Mesendoderm (in vitro differentiated cells): ENCODE measurements at places on chromosomes 1 and 21.
A peak's percentile ranks its signal among the peaks of the same experiment; 100 is the strongest.

DNA sequence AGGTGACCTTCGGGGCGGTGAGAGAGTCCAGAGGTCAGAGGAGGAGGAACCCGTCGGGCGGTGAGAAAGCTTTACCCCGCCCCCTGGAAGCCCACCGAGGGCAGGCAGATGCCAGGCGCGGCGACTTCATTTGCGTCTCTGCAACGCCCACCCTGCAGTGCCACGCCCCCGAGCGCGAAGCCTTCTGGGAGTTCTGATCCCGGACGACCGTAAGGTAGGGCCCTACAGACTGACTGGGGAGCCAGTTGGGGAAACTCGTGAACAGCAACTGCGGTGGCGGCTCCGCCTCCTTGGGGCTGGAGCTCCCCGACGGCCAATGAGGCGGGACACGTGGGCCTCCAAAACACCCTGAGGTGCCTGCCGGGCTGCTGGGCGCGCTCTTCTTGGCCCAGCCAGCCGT, 46.0 kb upstream of the EDARADD start:
- H3K27ac ChIP-seq = no peak overlapping the region
- no peaks in the 10 kb centered on the region for H3K27me3 ChIP-seq
- H3K4me3 ChIP-seq = no peak overlapping the region
- H3K36me3 ChIP-seq = no peaks in the 10 kb centered on the region

DNA sequence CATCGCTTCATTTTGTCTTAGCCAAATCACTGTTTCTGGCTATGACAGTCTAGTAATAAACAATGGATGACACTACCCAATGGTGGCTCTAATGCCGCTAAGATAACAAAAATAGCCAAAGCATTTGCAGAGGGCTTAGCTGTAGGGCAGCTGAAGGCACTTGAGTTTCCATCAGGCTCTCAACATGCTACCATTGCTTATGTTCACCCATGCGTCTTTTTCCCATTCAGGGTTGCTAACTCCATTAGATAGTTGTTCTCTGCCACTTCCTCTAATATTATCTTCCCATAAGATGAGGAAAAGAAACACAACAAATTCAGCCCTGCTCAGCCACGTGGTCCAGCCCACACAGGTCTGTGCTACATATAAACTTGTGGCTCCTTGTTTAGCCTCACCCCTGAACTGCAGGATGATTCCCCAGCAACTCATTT, 159.6 kb downstream of the TOMM20 start:
- H3K36me3 ChIP-seq = no peaks in the 10 kb centered on the region
- DNase-seq = no peak
- no peak overlapping the region for H3K4me3 ChIP-seq
- no peaks in the 10 kb centered on the region for H3K27me3 ChIP-seq
- peaks cover 11% of the 10 kb centered on the region for H3K4me1 ChIP-seq

DNA sequence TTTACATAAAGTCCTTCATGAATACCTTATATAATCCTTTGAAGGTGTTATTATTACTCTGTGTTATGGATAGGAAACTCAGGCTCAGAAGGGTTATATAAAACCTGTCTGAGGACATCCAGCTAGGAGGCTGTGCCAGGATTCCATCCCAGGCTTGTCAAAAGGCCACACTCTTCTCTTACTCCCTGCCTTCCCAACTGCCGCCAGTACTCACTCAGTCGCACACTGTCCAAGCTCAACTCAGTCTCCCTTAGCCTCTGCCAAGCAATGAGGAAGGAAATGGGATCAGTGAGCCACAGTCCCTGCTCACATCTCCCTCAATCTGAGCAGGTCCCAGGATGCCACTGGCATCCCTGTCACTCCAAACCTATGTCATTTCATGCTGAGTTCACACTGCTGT, 94.4 kb downstream of the NAV1 start:
- H3K4me3 ChIP-seq = no peak overlapping the region
- H3K27ac ChIP-seq = no peak overlapping the region
- DNase-seq = no peak
- H3K36me3 ChIP-seq = no peaks in the 10 kb centered on the region

DNA sequence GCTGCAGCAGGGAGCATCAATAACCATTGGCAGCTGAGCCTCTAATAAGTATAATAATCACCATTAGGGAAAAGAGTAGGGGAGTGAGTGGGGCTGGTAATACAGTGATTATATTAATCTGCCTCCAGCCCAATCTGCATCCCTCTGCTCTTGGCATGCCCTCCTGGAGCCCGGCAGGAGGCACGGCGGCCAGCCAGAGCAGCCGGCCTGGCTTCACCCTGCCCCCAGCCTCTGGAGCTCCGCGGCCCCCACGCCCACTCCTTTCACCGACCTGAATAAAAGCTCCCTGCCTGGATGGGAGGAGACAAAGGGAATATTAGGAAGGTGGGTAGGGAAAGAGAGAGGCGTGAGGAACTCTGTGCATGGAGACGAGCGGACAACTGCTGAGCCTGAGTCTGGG, 28.3 kb downstream of the OPTC start:
- no peaks in the 10 kb centered on the region for H3K36me3 ChIP-seq
- H3K4me3 ChIP-seq = no peak overlapping the region
- no peak overlapping the region for H3K27ac ChIP-seq

DNA sequence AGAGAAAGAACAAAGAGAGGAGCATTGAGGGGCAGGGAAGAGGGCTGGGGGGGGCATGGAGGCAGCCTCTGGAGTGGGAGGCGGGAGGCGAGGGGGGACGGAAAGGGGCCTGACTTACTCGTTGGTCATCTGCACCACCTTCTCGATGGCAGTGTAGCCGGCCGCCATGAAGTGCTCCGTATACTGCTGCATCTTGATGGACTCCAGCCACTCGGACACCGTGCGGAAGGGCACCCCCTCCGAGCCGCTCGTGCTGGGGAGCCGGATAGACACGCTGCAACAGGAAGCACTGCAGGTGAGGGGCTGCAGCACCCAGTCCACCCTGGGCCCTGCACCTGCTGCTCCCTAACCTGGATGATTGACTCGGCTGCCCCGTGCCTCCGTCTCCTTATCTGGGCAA, 26.6 kb downstream of the EPHA2 start:
- no peaks in the 10 kb centered on the region for H3K4me1 ChIP-seq
- no peak overlapping the region for H3K27ac ChIP-seq
- no peak for DNase-seq
- peaks cover 68% of the 10 kb centered on the region for H3K36me3 ChIP-seq
- no peaks in the 10 kb centered on the region for H3K27me3 ChIP-seq

- no peak overlapping the region for H3K27ac ChIP-seq
- peak; percentile 65 for DNase-seq
- no peaks in the 10 kb centered on the region for H3K27me3 ChIP-seq
- peaks cover 6% of the 10 kb centered on the region for H3K36me3 ChIP-seq
Measured at GRCh38 chr1:205791568-205792180, 16.4 kb upstream of the RAB29 start.

- H3K27me3 ChIP-seq = no peaks in the 10 kb centered on the region
- no peak overlapping the region for H3K4me3 ChIP-seq
- DNase-seq = no peak
- H3K36me3 ChIP-seq = no peaks in the 10 kb centered on the region
- H3K27ac ChIP-seq = no peak overlapping the region
Measured at GRCh38 chr1:17330856-17331255, 22.9 kb downstream of the PADI4 start.

- H3K36me3 ChIP-seq = no peaks in the 10 kb centered on the region
- H3K27me3 ChIP-seq = no peaks in the 10 kb centered on the region
- no peak overlapping the region for H3K4me3 ChIP-seq
- no peak overlapping the region for H3K27ac ChIP-seq
- no peak for DNase-seq
Measured at GRCh38 chr1:226491093-226491850, 57.3 kb upstream of the STUM start.

GRCh38 chr1:183022202-183023145, 746 bp upstream of the LAMC1 start:
- H3K4me1 ChIP-seq = peaks cover 4% of the 10 kb centered on the region
- H3K4me3 ChIP-seq = peak overlapping the region; percentile 54
- DNase-seq = peak; percentile 90
- H3K27ac ChIP-seq = peak overlapping the region; percentile 97

DNA sequence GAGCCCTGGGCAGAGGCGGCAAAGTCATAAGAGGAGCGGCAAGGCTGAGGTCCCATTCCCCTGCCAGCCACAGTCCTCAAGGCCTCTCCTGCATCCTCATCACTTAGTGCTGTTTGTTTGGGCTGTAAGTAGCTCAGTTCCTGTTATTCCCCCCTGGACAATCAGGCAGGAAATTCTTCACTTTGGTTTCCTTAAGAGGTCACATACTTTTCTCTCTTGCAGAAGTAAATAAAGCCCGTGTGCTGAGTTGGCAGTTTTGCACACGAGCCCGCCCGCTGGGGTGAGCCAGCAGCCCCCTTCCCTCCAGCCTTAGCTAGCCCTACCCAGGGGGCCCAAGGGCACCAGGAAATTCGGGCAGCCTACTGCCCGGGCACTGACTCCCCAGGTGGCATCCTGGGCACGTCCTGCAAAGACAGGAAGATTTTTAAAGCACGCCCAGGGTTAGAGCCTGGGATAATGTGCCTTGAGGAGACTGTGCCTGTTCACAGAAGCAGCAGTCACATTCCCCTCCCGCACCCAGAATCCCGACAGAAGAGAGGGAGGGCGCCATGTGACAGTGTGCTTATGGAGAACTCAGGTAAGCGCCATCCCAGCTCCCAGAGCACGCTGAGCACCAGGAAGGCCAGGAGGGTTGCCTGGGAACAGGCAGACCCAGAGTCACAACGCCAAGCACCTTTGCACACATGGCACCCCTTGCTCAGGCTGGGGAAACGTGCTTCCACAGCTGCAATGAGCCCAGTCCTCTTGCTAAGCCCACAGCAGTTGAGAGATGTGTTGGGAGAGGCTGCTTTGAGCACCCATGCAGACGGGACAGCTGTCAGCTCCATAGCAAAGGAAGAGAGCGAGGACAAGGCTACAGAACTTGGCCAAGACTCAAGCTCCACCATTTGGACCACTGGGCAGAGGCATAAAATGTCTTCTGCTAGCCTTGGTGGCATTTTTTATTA, 144.5 kb upstream of the TMEM51 start:
- H3K27ac ChIP-seq = no peak overlapping the region
- H3K36me3 ChIP-seq = no peaks in the 10 kb centered on the region
- H3K4me3 ChIP-seq = no peak overlapping the region

- no peaks in the 10 kb centered on the region for H3K27me3 ChIP-seq
- no peak overlapping the region for H3K4me3 ChIP-seq
- DNase-seq = peak; percentile 72
- no peaks in the 10 kb centered on the region for H3K36me3 ChIP-seq
Measured at GRCh38 chr1:205588636-205589035, 43.2 kb downstream of the ELK4 start.

DNA sequence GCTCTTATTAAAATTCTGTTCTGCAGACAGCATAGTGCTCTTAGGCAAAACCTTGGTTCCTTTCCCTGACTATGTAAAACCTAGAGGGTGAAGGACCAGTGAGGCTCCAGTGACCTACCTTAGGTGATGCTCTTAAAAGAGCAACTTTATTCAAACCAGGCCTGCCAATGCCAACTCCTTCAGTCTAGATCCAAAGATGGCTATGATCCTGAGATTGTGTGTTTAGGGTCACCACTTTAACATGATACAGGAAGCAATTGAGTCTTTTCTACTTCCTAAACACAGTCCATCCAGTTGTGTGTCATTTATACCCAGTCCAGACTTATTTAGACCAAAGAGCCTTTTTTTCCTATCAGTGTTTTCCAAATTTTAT, 10.8 kb downstream of the MCL1 start:
- H3K27me3 ChIP-seq = no peaks in the 10 kb centered on the region
- H3K4me3 ChIP-seq = no peak overlapping the region
- no peak for DNase-seq

DNA sequence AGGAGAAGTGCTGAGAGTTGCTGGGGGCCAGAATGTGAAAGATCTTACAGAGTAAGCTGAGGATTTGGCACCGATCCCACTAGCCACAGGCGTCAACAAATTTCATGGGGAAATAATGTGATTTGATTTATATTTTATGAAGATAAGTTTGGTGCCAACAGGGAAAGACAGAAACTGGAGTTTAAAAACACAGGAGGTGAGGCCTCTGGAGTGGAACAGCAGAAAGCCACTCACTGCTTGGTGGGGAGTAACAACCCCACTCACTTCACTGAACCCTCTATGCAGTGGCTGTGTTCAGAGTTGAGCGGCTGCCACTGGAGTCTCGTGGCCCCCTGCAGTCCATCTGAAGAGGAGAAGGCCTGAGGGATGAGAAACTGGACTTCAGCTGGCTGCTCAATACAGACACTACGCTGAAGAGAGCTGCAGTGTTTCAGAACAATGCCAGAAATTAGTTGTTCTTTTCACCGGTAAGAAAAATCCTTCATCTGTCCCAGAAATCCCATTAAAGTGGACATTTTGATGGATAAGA, 48.0 kb upstream of the RXRG start:
- H3K27ac ChIP-seq = no peak overlapping the region
- DNase-seq = no peak
- H3K4me1 ChIP-seq = peaks cover 4% of the 10 kb centered on the region
- H3K36me3 ChIP-seq = no peaks in the 10 kb centered on the region
- no peaks in the 10 kb centered on the region for H3K27me3 ChIP-seq

DNA sequence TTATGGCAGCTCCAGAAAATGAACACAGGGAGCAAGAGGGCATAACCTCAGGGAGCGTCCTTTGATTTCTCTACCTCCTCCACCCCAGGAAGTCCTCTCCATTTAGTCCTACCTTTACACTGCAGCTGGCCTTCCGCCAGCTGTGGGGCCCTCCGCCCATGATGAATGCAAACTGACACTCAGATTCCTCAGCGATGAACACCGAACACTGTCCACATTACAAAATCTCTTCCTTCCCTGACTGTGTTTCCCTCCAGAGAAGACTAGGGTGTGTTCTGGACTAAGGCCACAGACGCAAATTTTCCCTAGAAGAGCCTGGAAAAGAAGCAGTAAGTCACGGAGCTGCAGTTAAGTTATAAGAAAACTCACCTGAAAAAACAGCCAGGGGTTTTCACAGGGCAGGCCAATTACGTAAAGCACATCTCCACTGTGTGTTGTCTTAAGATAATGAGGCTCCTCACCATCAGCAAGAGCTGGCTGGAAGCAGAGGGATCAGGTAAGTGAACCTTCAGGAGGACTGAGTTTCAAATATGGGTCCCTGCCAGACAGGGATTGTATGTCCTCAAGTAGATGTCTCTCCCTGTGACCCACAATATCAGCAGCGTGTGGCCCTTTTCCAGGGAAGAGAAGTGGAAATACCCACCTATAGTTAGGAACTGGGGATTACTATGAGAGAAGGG, 46.3 kb upstream of the ATP1B1 start:
- H3K27me3 ChIP-seq = no peaks in the 10 kb centered on the region
- H3K4me1 ChIP-seq = no peaks in the 10 kb centered on the region
- no peak overlapping the region for H3K27ac ChIP-seq
- no peak overlapping the region for H3K4me3 ChIP-seq

DNA sequence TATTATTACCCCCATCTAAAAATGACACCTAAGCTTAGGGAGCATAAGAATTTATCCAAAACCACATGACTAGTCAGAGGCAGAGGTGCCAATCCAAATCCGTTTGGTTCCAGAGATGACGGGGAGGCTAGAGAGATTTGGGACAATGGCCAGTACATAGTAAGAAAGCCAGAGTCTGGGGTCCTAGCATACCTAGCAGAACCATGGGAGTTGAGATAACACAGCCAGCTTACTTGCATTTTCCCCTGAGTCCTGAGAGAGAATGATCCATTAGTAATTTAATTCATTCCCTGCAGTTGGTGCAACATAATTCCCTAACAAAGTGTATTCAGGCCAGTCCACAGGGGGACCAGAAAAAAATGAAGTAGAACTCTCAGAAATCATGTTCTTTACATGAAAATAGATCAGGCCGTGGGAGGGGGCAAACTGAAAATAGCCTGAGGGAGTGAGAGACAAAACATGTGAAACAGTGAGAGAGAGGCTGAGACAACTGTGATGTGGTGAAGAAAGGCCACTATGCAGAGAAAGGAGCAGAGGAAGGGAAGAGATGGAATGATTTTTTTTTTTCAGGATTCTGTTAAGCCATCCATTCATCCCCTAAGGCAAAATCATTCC, 243.3 kb downstream of the BRINP2 start:
- H3K27me3 ChIP-seq = no peaks in the 10 kb centered on the region
- H3K27ac ChIP-seq = no peak overlapping the region
- peak; percentile 21 for DNase-seq
- no peaks in the 10 kb centered on the region for H3K36me3 ChIP-seq
- no peak overlapping the region for H3K4me3 ChIP-seq
- H3K4me1 ChIP-seq = no peaks in the 10 kb centered on the region
